ENCODE measurements at places on chromosomes 16 and 17.

DNA sequence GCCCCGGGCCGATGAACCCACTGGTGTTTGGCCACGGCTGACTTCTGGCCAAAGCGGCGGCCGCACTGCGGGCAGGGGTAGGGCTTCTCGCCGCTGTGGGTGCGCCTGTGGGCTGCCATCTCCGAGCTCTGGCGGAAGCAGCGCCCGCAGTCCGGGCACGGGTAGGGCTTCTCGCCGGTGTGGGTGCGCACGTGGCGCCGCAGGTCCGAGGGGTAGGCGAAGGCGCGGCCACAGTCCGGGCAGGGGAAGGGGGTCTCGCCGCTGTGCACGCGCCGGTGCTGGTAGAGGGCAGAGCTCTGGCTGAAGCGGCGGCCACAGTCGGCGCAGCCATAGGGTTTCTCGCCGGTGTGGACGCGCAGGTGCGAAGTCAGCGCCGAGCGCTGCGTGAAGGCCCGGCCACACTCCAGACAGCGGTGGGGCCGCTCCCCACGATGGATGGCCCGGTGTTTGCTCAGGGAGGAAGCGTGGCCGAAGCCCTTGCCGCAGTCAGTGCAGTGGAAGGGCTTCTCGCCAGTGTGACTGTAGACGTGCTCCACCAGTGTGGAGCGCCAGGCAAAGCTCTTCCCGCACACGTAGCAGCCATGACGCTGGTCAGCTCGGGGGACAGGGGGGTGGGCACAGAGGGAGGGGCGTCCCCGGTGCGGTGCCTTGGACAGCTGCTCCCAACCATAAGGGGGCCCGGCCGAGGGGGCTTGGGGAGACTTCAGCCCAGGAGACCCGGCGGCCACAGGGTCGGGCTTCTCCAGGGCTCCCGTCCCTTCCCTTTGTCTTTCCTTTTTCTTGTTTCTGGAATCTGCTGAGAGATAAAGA lies 2.7 kb downstream of the ZNF764 start:
- no peak for DNase-seq

DNA sequence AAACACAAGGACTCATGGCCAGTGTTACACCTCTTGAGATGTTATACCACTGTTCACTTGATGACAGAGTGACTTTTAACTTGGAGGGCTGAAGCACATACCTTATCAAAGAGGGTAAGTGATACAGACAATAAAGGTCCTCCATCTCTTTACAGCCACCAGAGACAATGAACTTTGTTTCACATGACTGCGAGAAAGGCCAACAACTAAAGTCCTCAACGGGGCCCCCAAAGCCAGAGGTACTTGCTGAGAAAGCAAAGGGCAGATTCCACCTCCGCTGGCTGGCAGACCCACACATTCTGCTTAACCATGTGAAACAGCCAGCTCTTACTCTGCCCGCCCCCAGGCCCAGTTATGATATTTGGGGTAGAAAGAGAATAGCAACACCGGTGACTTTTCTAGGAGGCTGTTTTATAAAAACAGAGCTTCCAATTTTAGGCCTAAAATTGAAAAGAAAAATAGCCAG lies 21.4 kb downstream of the DCUN1D3 start:
- DNase-seq: no peak

DNA sequence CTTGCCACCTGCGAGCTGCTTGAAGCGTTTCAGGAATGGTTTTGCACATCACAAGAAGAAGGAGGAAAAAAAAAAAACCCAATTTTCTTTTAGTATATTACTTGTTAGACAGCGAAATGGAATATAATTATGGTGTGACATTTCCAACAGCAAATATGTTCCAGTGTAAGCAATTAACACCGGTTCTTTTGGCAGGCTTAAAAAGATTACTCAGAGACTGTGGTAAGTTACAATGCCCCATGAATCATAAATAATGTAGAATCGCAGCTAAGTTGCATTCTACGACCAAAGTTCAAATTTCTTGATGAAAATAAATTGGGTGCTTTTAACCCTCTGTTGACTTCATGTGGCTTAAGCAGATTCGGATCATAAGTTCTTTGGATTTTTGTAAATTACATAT lies 245.2 kb downstream of the XYLT1 start:
- DNase-seq: no peak

DNA sequence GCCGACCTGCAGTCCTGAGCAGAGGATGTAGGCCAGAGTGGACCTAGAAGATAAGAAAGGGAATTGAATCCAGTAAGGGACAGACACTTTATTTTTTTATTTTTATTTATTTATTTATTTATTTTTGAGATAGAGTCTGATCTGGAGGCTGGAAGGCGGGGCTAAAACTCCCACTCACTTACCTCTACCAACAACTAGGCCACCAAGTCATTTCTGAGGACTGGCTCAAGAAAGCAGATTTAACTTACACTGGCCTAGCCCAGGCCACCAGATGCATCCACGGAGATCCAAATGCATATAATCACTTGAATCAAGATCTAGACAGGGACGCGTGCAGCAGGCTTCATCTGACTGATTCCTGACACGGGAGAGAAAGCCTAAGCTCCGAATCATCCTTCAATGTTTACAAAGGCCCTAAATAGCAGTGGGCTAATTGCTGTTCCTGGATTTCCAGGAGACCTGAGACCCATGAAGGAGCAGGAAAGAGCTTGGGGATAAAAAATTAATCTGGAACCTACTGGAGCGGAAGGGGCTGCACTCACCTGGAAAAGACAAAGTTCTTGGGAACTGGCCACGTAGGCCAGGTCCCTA lies 1.1 kb upstream of the ALOX12 start:
- DNase-seq: no peak

DNA sequence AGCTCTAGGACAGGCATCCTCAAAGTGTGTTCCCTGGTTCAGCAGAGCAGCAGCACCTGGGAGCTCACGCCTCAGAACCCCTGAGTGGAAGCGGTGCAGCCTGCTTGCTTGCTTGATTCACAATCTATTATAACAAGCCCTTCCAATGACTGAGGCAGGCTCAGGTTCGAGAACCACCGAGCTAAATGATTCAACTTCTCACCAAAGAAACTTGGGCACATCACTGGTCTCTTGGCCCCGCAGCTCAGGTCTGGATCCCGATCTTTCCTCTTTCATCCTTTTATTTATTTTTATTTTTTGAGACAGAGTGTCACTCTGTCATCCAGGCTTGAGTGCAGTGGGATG lies 24.5 kb downstream of the CLUH start:
- no peak for DNase-seq

DNA sequence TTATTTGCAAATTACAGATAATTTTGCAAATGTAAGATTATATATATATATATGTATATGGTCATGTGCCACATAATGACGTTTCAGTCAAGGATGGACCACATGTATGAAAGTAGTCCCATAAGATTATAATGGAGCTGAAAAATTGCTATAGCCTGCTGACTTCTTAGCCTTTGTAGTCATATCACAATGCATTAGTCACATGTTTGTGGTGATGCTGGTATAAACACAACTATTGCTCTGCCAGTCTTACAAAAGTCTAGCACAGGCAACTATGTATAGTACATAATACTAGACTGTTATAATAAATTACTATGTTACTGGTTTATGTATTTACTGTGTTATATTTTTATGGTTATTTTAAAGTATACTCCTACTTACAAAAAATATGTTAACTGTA lies 444.3 kb downstream of the KCNJ2 start:
- DNase-seq: no peak

DNA sequence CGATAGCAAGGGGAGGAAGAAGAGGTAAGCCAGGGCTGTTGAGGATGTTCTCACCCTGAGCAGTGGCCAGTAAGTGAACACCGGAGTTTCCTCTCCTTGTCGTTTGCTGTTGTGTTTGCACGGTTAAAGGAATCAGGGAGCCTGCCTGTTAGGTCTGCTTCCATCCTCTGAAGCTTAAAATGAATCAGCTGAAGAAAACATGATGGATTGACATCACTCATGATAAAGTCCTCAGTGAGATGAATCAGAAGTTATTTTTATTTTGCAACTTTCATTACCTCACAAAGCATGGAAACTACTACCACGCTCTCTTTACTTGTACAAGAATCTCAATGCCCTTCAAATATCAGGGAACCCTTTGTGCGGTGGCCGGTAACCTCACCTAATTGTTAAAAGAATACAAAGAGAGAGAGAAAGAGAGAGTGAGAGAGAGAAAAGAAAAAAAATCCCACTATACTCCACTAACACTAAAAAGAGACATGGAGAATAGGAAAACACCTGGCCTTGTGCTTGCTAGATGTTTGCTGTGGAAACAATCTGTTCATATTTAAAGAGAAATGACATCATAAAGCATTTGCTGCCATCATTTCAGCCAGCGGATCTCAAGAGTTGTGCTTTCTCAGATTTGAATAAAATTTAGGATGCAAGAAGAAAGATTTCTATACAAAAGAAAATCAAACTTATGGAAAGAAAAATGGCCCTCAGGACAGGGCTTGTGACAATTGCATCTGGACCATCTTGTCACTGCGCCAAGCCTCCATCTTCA lies 441.6 kb upstream of the SALL1 start:
- no peak for DNase-seq

DNA sequence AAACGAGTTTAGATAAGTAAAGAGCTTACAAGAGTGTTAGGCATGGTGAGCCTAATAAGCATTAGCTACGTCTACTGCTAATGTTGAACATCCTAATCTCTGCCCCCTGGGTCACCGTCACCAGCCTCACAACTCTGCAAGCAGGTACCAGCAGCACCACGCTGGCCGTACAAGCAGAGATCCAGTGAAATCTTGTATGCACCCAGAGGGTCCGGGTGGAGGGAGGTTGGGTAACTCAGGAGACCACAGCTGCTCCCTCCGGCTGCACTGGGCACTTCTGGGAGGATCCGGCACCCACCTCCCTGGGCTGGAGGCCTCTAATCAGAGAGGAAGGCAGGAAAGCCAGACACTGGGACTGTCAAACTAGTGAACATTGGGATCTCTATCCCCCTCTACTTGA lies 8.4 kb upstream of the OR1F1 start:
- no peak for DNase-seq

DNA sequence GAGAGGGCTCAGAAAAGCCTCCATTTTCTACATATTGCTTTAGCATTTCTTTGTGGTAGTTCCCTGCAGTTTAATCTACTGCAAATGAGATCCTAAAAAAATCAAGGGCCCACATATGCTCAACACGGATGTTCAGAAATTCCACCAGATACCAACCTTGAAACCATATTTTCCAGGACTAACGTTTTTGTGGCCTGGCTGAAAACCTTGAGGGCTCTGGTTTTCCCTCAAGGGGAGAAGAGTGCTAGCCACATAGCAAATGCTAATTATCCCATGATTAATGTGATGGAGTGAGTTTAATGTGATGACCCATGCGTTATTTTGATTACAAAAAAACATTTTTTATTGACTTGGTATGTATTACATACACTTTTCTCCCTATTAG lies 68.9 kb downstream of the SNX11 start:
- DNase-seq: no peak

GRCh38 chr17:740240-741017 lies 8.0 kb downstream of the TLCD3A start:
- no peak for DNase-seq

- DNase-seq: no peak
Observed at GRCh38 chr17:10091046-10091445, 107.4 kb downstream of the GAS7 start.
